Right renal cortex interstitium (tissue), 3 donors: ENCODE measurements at places on chromosomes 1 and 21. TPM values are rescaled to one million over a fixed set of nuclear protein-coding genes. Genes with fewer than 3 reads are reported as not detected.

CELA3B gene
- not detected for polyA plus RNA-seq

CD1E gene
- 0.30 TPM for polyA plus RNA-seq

UMODL1 gene
- polyA plus RNA-seq = 0.31 TPM

GPA33 gene
- polyA plus RNA-seq = 1.2 TPM

CELA2B gene
- polyA plus RNA-seq = 0.42 TPM

CIART gene
- polyA plus RNA-seq = 8.3 TPM

ZYG11A gene
- polyA plus RNA-seq = 0.14 TPM

PDIK1L gene
- polyA plus RNA-seq = 20.5 TPM

PTGS2 gene
- polyA plus RNA-seq = 0.67 TPM

KRTAP12-2 gene
- polyA plus RNA-seq = not detected

AIRE gene
- 0.32 TPM for polyA plus RNA-seq

COL16A1 gene
- 30.8 TPM for polyA plus RNA-seq

RAB3B gene
- 5.1 TPM for polyA plus RNA-seq

AADACL4 gene
- polyA plus RNA-seq = 1.7 TPM

RBM11 gene
- 4.4 TPM for polyA plus RNA-seq

LDLRAD1 gene
- polyA plus RNA-seq = not detected

LRRN2 gene
- 10.7 TPM for polyA plus RNA-seq

FALEC gene
- not detected for polyA plus RNA-seq

RIPPLY3 gene
- 1.9 TPM for polyA plus RNA-seq

C1QTNF12 gene
- polyA plus RNA-seq = 7.4 TPM

IGSF3 gene
- 28.7 TPM for polyA plus RNA-seq

LY9 gene
- 0.22 TPM for polyA plus RNA-seq

IL6R gene
- 6.2 TPM for polyA plus RNA-seq

NR1I3 gene
- 4.1 TPM for polyA plus RNA-seq

KIAA1614 gene
- 6.3 TPM for polyA plus RNA-seq

MYBPHL gene
- 0.08 TPM for polyA plus RNA-seq

DNAJB4 gene
- polyA plus RNA-seq = 46.4 TPM

ST6GALNAC5 gene
- polyA plus RNA-seq = 3.9 TPM

RYR2 gene
- 1.4 TPM for polyA plus RNA-seq

C1orf94 gene
- polyA plus RNA-seq = 0.06 TPM

PLEKHA6 gene
- 37.8 TPM for polyA plus RNA-seq

CLDN17 gene
- polyA plus RNA-seq = not detected

AKR7A3 gene
- 0.96 TPM for polyA plus RNA-seq

B3GALT2 gene
- polyA plus RNA-seq = 23.1 TPM
